ENCODE measurements at places on chromosomes 5 and 9.

DNA sequence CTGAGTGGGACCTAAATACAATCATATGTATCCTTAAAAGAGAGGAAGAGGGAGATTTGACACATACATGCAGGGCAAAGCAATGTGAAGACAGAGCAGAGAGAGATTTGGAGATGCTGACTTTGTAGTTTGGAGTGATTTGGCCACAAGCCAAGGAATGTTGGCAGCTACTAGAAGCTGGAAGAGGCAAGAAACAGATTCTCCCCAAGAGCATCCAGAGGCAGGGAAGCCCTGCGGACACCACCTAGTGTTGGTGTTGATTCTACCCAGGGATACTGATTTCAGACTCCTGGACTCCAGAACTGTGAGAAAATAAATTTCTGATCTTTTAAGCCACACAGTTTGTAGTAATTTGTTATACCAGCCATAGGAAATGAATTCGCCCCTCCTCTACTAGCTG is 64.9 kb upstream of the OSMR start:
- DNase-seq = no peak

DNA sequence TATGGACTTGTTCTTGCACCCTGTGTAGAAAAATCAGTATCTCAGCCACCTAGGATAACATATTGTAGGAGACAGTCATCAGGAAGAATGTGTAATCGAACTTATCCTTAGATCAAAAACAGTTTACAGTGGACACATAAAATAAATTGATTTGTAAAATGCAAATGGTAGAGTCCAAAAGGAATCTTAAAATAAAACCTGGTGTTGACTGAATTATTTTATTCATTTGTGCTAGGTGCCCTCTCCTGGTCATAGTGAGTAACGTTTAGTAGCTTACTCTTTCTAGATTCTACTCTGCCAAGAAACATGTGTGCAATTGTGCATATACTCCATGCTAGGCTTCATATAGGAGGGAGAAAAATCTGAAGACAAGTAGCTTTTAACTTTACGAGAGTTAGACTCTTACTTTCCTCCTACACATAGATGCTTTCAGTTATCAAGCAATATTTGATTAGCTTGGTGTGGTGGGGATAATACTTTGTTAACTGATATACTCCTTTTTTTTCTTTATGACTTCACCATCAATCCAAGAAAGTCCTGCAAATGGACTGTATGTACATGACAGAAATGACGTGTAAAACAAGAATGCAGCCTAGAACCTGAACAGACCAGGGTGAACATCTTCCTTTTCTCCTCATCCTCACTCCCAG is 23.7 kb upstream of the LOX start:
- no peak for DNase-seq

- DNase-seq = no peak
These were observed 4.9 kb downstream of the TOMM5 start for GRCh38 chr9:37587521-37587920.

DNA sequence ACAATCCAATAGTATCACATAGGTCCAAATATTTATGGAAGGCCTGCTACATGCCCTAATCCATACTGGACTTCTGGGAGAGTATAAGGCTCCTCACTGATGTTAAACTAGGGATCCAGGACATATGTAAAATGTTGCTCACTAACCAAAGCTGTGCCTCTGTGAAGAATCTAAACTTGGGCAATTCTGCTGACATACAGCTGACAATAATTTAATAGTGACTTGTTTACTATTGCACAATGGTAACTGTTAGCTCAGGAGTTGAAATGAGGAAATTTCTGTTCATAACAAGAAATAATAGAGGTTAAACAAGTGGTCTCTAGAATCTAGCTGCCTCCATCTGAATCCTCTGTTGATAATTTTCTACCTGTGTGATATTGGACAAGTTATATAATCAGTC is 14.9 kb upstream of the CTXN3 start:
- DNase-seq = no peak

GRCh38 chr9:8627976-8628679 is 828.5 kb upstream of the DMAC1 start:
- DNase-seq = no peak

- no peak for DNase-seq
These were observed 63.3 kb upstream of the SLCO6A1 start for GRCh38 chr5:102561894-102562760.

- no peak for DNase-seq
These were observed 181.3 kb downstream of the RAB3C start for GRCh38 chr5:58764199-58764598.

DNA sequence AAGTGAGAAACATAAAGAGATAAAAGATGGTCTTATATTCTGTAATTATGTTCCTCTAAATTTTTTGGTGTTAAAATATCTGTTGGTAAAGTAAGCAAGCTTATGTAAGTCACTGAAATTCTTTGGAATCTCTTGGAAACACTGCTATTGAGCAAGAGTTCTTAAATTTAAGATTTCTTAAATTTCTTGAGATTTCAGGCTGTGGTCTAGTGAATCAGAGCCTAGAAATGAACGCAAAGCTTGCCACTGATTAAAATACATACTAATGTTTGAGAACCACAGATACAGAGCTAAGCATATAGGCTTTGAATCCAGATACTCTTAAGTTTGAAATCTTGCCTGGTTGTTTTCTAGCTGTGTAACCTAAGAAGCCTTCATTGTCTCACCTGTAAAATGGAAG is 133.4 kb downstream of the TRPM3 start:
- DNase-seq = no peak

DNA sequence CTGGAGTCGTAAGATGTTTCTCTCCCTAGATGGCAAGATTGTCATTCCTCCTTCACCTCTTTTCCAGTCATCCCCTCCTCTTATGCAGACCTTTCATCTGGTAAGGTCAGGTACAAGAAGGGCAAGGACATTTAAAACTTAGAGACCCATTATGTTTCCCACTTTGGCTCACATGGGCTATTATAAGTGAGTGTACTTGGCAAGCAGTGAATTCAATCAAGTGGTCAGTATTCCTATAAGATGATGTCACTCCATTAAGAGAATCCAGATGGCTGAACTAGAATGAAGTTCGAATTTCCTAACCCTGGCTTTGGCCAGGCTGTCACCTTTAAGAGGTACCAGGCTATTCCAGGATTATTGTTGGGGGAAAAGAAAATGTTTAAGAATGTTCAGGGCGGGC is 32.2 kb downstream of the ZNF131 start:
- DNase-seq = no peak

DNA sequence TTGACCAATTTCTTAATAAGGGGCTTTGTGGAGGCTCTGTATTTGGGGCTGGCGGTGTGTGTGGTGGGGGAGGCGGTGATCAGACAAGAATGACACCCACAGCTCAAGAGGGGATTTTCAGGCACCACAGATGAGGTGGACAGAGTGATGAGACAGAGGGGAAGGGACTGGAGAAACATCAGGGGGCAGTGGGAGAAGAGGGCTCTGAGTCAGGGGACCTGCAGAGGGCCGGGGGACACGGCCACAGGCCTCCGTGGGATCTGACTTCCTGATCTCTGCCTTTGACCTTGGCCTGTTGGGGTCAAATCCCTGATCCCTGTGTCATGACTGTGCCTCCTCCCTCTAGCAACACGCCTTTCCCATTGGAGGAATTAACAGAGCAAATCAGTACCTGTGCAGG is 197.7 kb downstream of the C9orf50 start:
- no peak for DNase-seq

All from activated T-cell treated with anti-CD3 and anti-CD28 coated beads for 24 hours (primary cell).